Calu3 (cell line): ENCODE measurements at places on chromosomes 4 and X. TPM values are rescaled to one million over a fixed set of nuclear protein-coding genes. Genes with fewer than 3 reads are reported as not detected.

GPR82 gene
- total RNA-seq, result not detected in 2 replicates

RCHY1 gene
- total RNA-seq, result 12.5 and 12.9 TPM in 2 replicates

PPP4R3C gene
- not detected in 2 replicates for total RNA-seq

MCUB gene
- 11.8 and 14.7 TPM in 2 replicates for total RNA-seq

PF4V1 gene
- total RNA-seq, result not detected in 2 replicates

MAP3K15 gene
- total RNA-seq, result 4.7 and 4.8 TPM in 2 replicates

CXCL11 gene
- total RNA-seq, result 6.0 and 38.4 TPM in 2 replicates

TRPC5OS gene
- total RNA-seq, result not detected in 2 replicates

SPATA4 gene
- total RNA-seq, result not detected in 2 replicates

PNMA5 gene
- total RNA-seq, result not detected in 2 replicates

GIMD1 gene
- total RNA-seq, result not detected in 2 replicates

IRF2 gene
- 27.3 and 28.2 TPM in 2 replicates for total RNA-seq

NDNF gene
- 0.29 and 0.66 TPM in 2 replicates for total RNA-seq

HDAC6 gene
- total RNA-seq, result 68.1 and 78.7 TPM in 2 replicates

BEX5 gene
- 3.9 and 4.8 TPM in 2 replicates for total RNA-seq

BGN gene
- total RNA-seq, result not detected in 2 replicates

ENPEP gene
- not detected in 2 replicates for total RNA-seq

KLHL13 gene
- 0.64 and 0.95 TPM in 2 replicates for total RNA-seq

CSAG1 gene
- not detected in 2 replicates for total RNA-seq

RNF212 gene
- not detected in 2 replicates for total RNA-seq

PDLIM3 gene
- 0.50 and 0.51 TPM in 2 replicates for total RNA-seq

CNGA2 gene
- total RNA-seq, result not detected in 2 replicates

ITIH6 gene
- total RNA-seq, result 0.47 TPM in 1 of 2 replicates, not detected in the other

PIR gene
- 32.1 and 40.9 TPM in 2 replicates for total RNA-seq

EFHC2 gene
- 0.95 and 1.7 TPM in 2 replicates for total RNA-seq

SHROOM3 gene
- total RNA-seq, result 114 and 135 TPM in 2 replicates

NKRF gene
- total RNA-seq, result 17.8 and 18.0 TPM in 2 replicates

CYSLTR1 gene
- not detected in 2 replicates for total RNA-seq

FGFBP1 gene
- total RNA-seq, result 5.0 and 8.4 TPM in 2 replicates

GRPR gene
- 0.32 and 0.85 TPM in 2 replicates for total RNA-seq

MAGIX gene
- total RNA-seq, result 13.9 and 16.6 TPM in 2 replicates

PNMA6F gene
- not detected in 2 replicates for total RNA-seq

CRMP1 gene
- not detected in 2 replicates for total RNA-seq

ADH1A gene
- not detected in 2 replicates for total RNA-seq

ZFP92 gene
- total RNA-seq, result 0.19 and 0.22 TPM in 2 replicates

PRSS12 gene
- total RNA-seq, result 44.4 and 48.7 TPM in 2 replicates

FGFR3 gene
- 34.3 and 47.5 TPM in 2 replicates for total RNA-seq

ZNF674 gene
- total RNA-seq, result 7.0 and 7.1 TPM in 2 replicates

TBX22 gene
- total RNA-seq, result not detected in 2 replicates

KLB gene
- 0.07 and 0.09 TPM in 2 replicates for total RNA-seq
